B cell (primary cell): ENCODE measurements at places on chromosomes 4 and X. TPM values are rescaled to one million over a fixed set of nuclear protein-coding genes. Genes with fewer than 3 reads are reported as not detected.

DNA sequence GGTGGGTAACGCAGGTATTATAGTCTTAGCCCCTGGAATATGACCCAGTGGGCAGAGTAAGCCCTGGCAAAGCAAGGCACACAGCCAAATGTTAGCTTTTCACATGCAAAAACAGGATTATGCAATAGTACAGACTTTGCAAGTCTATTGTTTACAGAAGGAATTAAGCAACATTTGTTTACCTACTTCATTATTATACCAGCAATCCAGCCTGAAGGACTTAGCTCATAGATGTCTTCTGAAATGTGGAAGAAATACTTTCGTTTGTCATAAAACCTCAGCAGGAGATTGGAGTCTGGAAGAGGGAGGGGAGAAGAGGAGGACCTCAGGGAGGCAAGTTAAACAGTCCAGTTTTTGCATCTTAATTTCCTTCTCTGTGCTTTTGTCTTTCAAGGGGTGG is 226.7 kb upstream of the CENPE start:
- no peaks in the 10 kb centered on the region for H3K36me3 ChIP-seq
- no peak for DNase-seq
- no peak overlapping the region for H3K27ac ChIP-seq
- no peak overlapping the region for H3K4me3 ChIP-seq
- H3K4me1 ChIP-seq, result no peaks in the 10 kb centered on the region

DNA sequence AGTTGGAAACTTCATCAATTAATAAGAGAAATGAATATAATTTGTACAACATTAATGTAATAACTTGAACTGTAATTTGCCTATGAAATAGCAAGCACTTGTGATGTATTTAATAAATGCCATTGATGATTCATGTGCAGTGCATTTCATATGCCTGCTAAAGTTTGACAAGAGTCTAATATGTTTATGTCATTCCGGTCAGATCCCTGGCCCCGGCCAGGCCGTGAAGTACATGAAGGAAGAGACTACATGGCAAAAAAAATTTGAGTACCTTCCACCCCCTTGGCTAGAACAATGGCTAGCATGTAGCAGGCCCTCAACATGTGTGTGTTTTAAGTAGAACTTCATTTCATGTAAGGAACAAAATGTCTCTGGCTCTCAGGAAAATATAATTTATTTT is 161.3 kb downstream of the ATP10D start:
- H3K4me3 ChIP-seq, result no peak overlapping the region
- DNase-seq, result no peak
- H3K27me3 ChIP-seq, result no peaks in the 10 kb centered on the region
- no peaks in the 10 kb centered on the region for H3K4me1 ChIP-seq
- H3K27ac ChIP-seq, result no peak overlapping the region
- H3K36me3 ChIP-seq, result no peaks in the 10 kb centered on the region

DNA sequence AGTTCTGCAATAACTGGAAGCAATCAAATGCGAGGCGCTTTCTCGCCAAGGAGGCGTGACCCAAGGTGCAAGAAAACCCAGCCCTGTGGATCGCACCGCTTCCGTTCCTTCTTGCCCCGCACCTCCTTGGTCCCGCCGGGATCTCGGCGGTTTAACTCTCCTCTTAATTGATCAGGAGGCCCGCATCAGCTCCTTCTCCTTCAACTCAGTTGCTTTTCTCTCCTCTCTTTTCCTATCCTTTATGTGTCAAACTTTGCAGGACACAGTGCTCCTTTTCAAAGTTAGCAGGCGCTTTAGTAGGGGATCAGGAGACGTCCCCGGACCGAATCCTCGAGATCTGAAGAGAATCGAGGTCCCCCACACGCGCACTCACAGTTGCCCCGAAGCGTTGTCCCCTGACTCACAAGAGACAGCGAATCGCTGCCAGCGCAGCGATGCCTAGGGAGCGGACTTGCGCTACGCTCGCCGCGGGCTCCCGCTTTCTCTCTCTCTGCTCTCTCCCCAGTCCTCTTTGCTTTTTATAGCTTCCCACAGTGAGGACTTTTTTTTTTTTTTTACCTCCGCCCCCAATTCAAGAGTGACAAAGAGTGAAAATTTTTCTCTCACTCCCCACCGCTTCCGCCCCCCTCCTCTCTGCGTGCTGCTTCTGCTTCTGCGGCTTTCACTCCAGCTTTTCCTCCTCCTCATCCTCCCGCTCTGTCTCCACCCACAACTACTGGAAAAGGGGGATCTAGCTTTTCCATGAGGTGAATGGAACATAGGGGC is at the start of gene DKK2:
TSS of gene DKK2 (minus strand) at position 495 of the 765 bp plus-strand sequence. CDS start 722 bp downstream, outside the sequence.
- H3K27me3 ChIP-seq, result peaks cover 37% of the 10 kb centered on the region
- peaks cover 13% of the 10 kb centered on the region for H3K4me1 ChIP-seq
- no peak within 1 kb of the TSS for H3K27ac ChIP-seq
- H3K36me3 ChIP-seq, result no peaks in the 10 kb centered on the region
- H3K4me3 ChIP-seq, result no peak within 1 kb of the TSS

- no peak overlapping the region for H3K4me3 ChIP-seq
- no peaks in the 10 kb centered on the region for H3K27me3 ChIP-seq
- H3K27ac ChIP-seq, result no peak overlapping the region
- DNase-seq, result no peak
- no peaks in the 10 kb centered on the region for H3K4me1 ChIP-seq
These were observed 184.2 kb downstream of the MAML3 start for GRCh38 chr4:139969635-139970266.

The CT45A1 gene
- total RNA-seq, result not detected in 2 replicates

The MED14 gene
- total RNA-seq, result 63.5 and 67.1 TPM in 2 replicates

The PDGFC gene
- 0.10 TPM in 1 of 2 replicates, not detected in the other for total RNA-seq
